Stimulated activated CD4-positive, alpha-beta T cell treated with anti-CD3 and anti-CD28 coated beads, Interleukin-1b, Interleukin-23, amount 100 ng/mL, for 1 hour (primary cell): ENCODE measurements at places on chromosomes 7 and 10.
A peak's percentile ranks its signal among the peaks of the same experiment; 100 is the strongest.

GRCh38 chr7:109694149-109695071, 1124.7 kb downstream of the DNAJB9 start:
- no peak for DNase-seq

GRCh38 chr7:126700807-126701604, 551.7 kb downstream of the GRM8 start:
- peak; percentile 8 for DNase-seq

DNA sequence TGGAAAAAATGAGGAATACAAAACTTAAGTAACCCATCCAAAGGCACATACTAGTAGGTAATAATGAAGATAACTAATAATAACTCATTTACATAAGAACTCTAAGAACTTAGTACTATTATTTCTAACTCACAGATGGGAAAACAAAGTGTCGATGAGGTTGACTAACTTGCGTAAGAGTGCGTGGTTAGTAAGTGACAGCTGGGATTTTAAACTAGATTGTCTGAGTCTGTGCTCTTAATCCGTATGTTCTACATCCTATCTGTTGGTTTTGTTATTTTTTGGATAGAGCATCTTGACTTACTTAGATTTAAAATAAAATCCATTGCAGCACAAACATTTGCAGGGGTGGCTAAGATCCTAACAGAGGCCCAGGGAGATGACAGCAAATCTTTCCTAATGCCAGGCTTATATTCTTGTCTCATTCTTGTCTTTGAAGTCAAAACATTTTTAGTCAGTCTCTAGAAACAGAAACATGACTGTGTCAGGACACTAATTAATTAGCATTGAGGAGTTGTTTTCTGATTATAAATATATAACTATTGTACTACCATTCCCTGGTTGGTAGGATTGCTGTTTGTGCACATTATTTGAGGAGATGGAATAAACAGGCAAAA, 11.7 kb downstream of the RPA3 start:
- DNase-seq = no peak

- DNase-seq = no peak
Observed at GRCh38 chr10:86661161-86662025, 6.9 kb upstream of the LDB3 start.

- DNase-seq = no peak
Observed at GRCh38 chr7:142927085-142927745, 6.3 kb downstream of the TRPV5 start.

DNA sequence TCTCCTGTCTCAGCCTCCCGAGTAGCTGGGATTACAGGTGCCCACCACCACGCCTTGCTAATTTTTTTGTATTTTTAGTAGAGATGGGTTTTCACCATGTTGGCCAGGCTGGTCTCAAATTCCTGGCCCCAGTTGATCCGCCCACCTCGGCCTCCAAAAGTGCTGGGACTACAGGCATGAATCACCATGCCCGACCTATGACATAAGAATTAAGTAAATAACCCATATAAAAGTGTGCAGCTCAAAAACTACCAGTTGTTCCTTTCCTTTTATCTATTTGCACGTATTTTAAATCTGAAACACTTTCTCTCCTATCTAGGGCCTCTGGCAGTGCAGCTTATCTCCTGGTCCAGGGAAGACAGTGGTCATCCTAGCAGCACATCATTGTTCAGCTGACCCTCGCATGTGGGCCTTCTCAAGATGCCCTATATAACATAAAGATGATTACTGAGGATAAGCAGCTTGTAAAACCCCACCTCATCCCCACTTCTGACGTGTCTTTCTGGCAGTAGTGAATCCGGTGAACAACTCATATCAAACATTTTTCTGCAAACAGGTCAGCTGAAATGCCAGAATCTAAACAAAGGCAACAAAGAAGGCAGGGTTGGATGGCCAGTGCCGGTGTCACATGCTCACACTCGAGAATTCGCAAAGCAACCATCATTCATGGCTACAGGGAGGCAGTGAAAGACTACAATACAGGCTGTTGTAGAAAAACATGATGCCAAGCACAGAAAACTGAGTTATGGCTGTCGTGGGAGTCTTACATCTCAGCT, 36.0 kb upstream of the KCNIP2 start:
- DNase-seq = no peak

GRCh38 chr10:73018632-73019031, 64.0 kb upstream of the PLA2G12B start:
- no peak for DNase-seq

GRCh38 chr7:144763291-144763690, 72.6 kb downstream of the TPK1 start:
- no peak for DNase-seq

GRCh38 chr10:3924344-3924743, 139.3 kb upstream of the KLF6 start:
- DNase-seq = no peak

GRCh38 chr10:86979977-86980448, 11.7 kb downstream of the ADIRF start:
- no peak for DNase-seq
